ENCODE measurements at places on chromosomes 2 and 18.

GRCh38 chr2:152050915-152051314, 47.9 kb downstream of the CACNB4 start:
- DNase-seq = no peak

DNA sequence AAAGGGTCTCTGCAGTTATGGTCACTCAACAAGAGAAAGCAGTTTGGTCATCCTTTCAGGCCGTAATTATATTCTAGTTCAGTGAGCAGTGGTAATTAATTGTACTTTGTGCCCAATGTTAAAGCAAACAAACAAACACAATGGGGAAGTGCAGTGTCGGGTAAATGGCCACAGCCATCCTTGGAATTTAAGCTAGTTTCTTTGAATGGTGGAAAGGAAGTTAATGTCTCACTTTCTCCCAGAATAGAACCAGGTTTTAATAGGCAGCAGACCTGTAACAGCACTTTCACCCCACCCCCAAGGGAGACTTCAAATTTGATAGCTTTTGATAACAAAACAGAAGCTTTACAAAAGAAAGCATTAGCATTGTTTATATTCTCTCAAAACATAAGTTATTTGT, 20.0 kb upstream of the ITGAV start:
- DNase-seq = no peak

- no peak for DNase-seq
These were observed 22.6 kb downstream of the BCL2L11 start for GRCh38 chr2:111143107-111143842.

- no peak for DNase-seq
These were observed 298.8 kb upstream of the GCFC2 start for GRCh38 chr2:76009484-76009883.

DNA sequence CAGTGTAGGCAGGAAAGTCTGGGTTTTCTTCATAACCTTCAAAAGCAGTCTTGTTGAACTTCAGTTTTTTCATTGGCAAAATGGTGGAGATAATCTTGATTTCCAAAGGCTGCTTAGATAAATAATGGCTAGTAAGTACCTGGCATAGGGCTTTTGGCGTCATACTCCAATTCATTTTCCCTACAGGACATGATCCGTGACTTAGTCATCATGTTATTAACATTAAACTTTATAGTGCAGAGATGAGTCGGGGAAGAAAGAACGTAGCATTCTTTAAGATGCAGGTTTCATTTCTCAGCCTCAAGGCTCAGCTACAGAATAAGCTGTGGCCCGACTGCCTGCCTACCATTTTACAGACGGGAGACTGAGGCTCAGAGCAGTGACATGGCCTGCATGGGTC, 64.0 kb downstream of the RALBP1 start:
- no peak for DNase-seq

- no peak for DNase-seq
These were observed 237.2 kb upstream of the ETAA1 start for GRCh38 chr2:67159929-67160328.

GRCh38 chr2:179057737-179058136, 7.8 kb upstream of the CCDC141 start:
- no peak for DNase-seq

DNA sequence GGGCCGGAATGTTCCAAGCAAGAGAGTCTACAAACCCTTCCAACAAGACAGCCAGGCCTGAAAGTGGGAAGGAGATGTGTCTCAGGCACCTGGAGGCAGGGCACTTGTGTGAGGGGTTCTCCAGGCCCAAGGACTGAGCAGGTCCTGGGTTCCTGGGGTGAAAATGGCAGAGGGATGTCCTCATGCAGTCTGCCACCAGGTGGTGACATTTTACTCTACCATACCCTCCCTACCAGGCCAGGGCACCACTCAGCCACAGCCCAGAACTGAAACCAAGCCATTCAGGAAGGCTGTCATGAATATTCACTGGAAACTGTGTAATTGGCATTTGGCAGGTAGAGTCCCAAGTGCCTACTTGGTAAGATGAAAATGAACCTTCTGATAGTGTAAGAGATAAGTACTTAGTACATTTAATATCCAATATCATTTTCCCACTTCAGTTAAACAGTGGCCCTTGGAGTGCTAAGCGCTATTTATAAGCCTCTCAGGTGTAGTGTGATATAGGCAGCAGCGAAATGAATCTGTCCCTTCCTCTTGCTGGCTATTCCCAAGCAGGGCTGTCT, 185.1 kb downstream of the MYO5B start:
- DNase-seq = peak; percentile 6

- DNase-seq = no peak
These were observed 36.9 kb downstream of the RPL37A start for GRCh38 chr2:216535454-216535995.

GRCh38 chr2:109195193-109196045, 66.4 kb downstream of the SH3RF3 start:
- DNase-seq = no peak

- DNase-seq = no peak
These were observed 121.8 kb downstream of the NXPH2 start for GRCh38 chr2:138658187-138658894.
